Renal pelvis (tissue), 12 donors: ENCODE measurements at places on chromosomes 5 and 9. TPM values are rescaled to one million over a fixed set of nuclear protein-coding genes. Genes with fewer than 3 reads are reported as not detected.

Gene SLC6A7
- polyA plus RNA-seq = 0.17 TPM

Gene SPINK7
- 0.13 TPM for polyA plus RNA-seq

Gene IRX1
- 53.8 TPM for polyA plus RNA-seq

Gene SPOCK1
- polyA plus RNA-seq = 9.5 TPM

Gene BARX1
- polyA plus RNA-seq = 0.40 TPM

Gene SV2C
- 0.21 TPM for polyA plus RNA-seq
